Brain microvascular endothelial cell (primary cell): ENCODE measurements at places on chromosomes 2 and 18.

DNA sequence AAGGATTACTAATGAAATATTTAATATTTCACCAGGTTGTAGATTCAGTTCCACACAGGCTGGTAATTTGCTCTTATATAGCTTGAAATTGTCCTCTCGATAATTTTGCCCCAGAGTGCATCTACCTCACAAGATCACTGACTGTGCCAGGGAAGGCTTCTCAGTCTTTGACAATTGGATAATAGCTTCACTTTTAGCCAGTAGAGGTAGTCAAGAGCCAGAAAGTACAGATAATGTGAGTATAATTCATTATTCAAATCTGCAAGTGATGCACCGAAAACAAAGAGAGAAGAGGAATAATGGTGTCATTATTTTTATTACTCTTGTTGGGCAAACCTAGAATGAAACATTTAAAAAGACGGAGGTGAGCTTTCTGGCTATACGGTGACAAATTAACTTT lies 292.8 kb downstream of the EN1 start:
- DNase-seq = no peak

GRCh38 chr2:120763931-120764330 lies 28.3 kb downstream of the GLI2 start:
- DNase-seq = no peak

DNA sequence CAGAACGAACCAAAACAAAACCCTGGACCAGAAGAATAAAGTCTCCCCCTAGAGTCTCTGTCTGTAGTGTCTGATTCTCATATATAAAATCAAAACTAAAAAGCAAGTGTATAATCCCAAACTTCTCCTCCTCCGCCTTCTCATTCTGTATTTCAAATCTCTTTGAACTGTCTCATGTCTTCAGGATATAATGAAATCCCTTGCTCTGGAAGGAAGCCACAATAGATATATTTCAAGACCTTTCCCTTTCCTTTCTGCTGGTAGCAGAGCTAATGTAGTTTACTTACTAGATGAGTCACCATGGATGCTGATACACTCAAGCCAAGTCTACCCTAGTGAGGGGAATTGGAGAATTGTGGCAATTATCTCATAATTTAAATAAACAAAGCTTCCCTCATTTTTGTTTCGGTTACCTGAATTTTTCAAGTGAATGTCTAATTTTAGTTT lies 33.5 kb upstream of the CCDC93 start:
- peak; percentile 9 for DNase-seq

DNA sequence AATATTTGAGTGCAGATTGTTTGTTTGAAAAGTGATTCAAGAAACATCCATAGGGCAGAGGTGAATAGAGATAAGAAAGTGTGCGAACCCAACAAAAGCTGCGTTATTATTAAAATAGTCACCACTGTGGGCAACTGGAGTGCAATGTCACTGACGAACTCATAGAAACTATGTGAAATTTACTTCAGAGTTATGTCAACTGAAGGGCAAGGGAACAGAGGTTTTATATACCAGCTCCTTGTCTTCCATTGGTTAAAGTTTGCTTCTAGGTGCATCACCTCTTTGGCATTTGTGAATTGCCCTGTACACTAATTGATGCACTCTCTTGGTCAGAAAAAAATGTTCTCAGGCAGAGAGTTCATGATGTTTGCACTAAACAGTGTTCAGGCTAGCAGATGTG lies 110.5 kb upstream of the NYAP2 start:
- peak; percentile 41 for DNase-seq

GRCh38 chr2:7849027-7849426 lies 832.8 kb upstream of the ID2 start:
- no peak for DNase-seq
